NCI-H82 (cell line): ENCODE measurements at places on chromosomes 16 and 17.

GRCh38 chr16:51636920-51637769, 486.1 kb upstream of the SALL1 start:
- peak; percentile 94 for DNase-seq

DNA sequence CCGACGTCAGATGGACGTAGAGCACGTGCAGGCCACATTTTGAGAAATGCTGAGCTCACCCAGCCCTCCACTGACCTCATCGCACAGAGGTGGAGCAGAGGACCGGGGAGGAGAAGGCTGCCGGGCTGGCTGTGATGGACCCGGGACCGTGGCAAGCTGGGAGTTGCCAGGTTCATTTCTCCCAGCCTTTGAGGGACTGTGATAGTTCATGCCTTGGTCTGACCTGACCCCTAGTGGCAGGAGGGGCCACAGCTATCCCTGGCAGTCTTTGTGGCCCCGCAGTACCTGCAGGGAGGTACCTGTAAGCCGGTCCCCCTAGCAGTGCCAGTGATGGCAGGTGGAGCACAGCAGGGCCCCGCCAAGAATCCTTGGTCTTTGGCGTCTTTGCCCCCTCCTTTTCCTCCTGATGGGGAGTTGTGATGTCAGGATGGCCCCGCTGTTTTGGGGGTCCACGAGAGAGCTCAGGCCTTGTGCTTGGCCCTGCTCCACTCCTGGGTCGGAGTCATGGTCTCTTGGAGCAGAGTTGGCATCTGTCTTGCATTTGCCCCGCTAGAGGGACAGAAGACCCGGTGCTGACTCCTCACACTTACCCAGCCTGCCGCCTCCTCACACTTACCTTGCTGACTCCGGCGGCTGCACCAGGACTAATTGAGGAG, 50.4 kb downstream of the OR1D5 start:
- DNase-seq = peak; percentile 85

GRCh38 chr16:87344931-87345631, 27.9 kb upstream of the C16orf95 start:
- DNase-seq = no peak

DNA sequence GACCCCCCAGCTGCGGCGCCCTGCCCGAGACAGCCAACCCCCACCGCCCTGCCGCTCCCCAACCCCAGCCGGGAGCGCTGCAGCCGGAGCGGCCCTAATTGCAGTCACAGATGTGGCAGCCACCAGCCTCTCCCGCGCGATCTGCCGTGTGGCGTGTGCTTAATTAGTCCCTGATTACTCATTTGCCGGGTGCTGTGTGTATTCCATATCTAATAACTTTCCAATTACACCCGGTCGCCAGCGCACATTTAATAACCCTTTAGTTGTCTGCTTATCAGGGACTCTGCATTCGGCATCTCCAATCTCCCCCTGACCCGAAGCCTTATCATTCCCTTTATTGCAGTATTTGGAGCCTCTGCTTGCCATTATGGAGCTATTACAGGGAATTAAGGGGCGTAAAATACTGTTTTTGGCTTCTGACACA, 236.7 kb upstream of the CIBAR2 start:
- no peak for DNase-seq

DNA sequence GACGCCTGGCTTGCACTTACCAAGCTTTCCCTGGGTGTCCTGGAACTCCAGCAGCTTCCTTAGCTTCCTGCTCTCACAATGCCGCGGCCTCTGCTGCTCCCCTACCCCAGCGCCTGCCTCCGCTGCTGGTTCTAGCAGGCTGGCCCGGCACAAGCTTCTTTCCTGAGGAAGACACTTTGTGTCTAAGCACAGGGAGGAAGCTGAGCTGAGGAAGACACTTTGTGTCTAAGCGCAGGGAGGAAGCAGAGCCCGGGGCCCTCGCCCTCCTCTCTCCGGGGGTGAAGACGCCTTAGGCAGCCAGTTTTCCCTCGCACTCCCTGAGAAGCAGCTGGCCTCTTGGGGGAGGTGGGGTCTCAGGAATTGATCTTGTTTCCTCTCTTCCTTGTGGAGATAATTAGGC, 64.9 kb downstream of the PLD6 start:
- DNase-seq = peak; percentile 37
